NCI-H1092 treated with DMSO at 0.1 percent for 48 hours (cell line): ENCODE measurements at places on chromosomes 7 and 10.

DNA sequence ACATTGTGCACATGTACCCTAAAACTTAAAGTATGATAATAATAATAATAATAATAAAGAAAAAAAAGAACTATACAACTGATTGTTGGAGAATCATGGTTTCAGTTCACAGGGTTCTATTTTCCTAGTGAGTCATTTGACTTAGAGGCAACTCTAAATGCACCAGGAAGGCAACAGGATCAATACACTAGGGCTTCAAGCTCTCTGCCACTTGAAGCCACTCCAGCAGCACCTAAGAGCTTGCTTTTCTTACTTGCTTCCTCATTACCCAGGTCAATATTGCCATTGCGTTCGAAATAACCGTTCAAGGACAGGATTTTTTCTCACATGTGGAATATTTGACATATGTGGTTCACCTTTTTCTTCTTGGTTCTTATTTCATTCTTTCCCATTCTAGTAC, 189.7 kb downstream of the GRM3 start:
- DNase-seq = peak; percentile 83

DNA sequence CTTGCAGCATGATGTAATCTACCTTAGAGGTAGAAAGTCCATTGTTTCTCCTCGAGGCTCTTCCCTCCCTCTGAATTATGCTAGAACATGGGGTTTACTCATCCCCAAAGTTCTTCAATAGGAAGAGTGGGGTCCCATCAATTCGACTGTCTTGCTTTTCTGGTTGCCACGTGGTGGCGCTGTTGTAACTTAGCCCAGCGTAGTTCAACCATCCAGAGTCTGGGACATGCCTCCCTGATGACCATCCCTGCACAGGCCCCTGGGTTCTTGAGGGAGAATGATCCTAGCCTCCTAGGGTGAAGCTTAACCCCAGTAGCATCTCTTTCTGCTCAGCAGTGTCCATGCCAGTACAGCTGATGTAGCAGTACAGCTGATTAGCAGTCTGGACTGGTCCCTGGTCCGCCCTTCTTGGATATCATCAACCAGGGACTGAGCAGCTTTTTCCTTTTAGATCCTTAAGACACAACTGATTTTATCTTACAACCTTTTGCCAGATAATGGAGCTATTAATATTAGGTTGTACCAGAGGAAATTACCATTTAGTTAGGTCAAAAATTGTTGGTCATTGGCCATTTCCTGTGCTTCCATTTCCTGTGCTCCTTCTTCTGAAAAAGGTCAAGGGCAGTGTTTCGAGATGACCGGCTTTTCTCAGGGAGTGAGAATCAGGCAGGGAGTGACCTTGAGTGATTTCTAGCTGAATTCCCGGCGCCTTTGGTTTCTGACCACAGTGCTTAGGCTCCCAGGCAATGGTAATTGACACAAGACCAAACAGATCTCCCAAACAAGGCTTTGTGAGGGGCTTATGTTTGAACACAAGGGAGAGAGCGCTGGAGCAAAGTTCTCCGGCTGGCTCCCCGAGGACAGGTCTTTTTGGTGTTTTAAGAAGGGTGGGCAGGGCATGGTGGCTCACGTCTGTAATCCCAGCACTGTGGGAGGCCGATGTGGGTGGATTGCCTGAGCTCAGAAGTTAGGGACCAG, 65.4 kb downstream of the TACC2 start:
- no peak for DNase-seq

DNA sequence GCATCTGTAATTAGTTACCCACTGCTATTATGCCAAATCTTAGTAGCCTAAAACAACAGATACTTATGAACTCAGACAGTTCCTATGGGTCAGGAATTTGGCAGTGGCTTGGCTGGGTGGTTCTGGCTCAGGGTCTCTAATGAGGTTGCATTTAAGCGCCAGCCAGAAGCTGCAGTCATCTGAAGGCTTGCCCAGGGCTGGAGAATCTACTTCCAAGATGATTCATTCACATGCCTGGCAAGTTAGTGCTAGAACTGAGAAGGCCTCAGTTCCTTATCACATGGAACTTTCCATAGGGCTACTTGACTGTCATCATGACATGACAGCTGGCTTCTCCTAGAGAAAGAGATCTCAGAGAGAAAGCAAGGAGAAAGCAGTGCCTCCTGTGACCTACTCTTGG, 121.3 kb downstream of the AVL9 start:
- DNase-seq = no peak

DNA sequence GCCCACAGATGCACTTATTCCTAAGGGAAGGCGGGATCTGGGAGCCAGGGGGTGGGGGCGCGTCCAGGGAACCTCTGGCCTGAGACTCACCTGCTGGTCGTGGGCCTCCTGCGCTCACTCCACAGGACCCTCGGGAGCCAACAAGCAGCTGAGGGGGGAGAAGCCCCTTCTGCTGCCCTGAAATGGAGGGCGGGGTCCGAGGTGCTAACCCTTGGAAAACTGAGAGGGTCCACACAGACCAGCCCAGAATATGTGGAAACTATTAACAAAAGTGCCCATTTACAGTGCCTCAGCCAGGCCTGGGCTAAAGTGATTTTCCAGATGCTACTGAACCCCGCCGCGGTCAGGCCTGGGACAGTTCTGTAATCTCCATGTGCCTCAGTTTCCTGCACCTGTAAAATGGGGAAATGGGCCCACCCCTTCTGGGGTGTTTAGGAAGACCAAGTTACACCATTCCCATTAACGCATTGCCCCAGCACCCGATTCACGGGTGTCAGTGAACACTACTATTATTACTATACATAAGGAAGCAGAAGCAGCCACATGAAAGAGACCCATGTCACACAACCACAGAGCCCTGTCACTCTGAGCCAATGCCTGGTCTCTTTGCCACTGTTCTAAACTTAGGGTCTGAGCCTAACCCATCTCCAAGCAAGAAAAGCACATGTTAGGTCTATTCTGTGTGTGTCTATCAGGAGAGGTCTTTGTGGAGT, 630 bp upstream of the VSTM4 start:
- DNase-seq = no peak

- DNase-seq = peak; percentile 62
These were observed 723 bp downstream of the MTURN start for GRCh38 chr7:30135301-30136116.

GRCh38 chr7:128842674-128843641, 12.8 kb downstream of the FLNC start:
- no peak for DNase-seq

GRCh38 chr10:130483691-130484467, 347.7 kb downstream of the GLRX3 start:
- DNase-seq = peak; percentile 15

- DNase-seq = no peak
These were observed 196.0 kb downstream of the RNLS start for GRCh38 chr10:88386821-88387773.

DNA sequence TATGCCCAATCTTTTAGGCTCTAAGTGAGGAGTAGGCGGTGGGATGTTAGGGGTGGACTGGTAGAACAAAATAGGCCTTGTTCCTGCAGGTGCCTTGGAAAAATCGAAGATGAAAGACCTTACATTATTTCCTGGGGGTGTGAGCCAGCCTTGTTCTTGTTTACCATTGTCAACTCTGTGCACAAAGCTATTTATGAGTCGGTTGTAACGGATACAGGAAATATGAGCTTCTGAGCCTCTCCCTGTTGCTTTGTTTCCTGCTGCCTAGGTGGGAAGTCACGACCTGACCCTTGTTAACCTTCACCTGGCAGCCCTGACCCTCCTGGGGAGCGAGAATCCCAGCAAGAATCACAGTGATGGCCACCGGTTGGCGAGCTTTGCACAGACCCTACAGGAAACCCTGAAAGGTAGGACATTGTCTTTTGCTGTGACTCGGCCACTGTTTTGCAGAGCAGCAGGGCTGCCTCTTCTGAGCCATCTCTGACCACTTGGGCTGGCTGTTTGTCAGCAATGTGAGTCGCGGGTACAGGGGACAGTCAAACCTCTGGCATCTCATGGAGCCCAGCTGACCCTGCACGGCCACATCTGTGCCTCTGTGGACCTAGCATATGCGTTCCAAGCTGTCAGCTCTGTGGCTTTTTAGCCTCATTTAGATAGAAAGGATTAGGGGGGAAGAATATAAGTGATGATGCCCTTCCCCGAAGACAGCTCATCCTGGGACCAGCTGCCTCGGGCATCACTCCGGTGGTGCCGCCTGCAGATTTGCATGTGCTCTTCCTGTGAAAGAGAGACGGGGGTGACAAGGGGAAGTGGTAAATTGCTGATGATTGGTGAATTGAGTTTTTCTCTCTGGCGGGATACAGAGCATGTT, 102.1 kb upstream of the ANLN start:
- DNase-seq = peak; percentile 14

DNA sequence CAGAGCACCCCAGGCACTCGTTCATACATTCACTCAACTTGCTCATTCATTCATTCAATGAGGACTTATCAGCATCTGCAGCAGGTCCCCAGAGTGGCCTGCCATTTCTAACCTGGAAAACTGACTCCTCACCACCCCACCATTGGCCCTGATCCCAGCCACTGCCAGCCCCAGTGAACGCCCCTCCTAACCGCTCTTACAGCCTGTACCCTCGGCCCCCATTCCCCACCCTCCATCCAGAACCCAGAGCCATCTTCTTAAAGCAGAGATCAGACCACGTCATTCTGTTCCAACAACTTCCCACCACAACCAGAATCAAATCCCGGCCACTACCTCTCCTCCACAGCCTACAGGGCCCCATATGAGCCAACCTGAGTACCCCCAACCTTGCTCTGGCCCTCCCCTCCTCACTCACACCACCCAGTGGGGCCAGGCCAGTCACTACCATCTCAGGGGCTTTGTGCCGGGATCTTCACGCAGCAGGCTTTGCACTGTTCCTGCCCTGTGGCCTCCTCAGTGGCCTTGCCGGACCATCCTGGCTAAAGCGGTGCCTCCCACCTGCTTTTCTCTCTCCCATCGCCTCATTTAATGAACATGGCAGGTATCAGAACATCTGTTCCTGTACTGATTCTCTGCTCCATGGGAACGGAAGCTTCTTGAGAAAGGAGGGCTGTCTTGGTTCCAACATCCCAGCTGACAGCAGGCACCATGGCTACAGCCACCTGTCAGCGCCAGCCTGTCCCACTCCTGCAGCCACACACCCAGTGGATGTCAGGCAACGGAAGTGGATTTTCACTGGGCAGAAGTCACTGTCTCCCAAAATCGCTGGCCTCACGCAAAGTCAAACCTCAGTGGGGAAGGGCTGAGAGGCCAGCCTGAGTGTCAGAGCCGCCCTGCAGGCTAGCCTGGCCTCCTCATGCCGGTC, 45.4 kb downstream of the FAM53B start:
- DNase-seq = no peak

DNA sequence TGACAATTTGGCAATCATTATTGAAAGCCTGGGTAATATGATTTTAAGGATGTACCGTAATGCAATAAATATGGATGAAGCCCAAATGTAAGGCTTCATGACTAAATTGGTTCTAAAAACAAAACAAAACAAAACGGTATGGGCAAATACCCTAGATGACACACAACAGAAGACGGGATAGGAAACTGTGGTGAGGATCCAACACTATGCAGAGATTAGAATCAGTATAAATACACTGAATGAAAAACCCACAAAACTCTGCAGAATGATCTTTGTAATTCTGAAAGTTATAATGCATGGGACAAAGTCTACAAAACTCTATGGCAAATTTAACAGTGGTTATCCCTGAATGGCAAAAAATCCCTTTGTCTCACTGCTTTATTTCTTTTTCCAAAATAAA, 57.6 kb downstream of the MALSU1 start:
- DNase-seq = no peak

DNA sequence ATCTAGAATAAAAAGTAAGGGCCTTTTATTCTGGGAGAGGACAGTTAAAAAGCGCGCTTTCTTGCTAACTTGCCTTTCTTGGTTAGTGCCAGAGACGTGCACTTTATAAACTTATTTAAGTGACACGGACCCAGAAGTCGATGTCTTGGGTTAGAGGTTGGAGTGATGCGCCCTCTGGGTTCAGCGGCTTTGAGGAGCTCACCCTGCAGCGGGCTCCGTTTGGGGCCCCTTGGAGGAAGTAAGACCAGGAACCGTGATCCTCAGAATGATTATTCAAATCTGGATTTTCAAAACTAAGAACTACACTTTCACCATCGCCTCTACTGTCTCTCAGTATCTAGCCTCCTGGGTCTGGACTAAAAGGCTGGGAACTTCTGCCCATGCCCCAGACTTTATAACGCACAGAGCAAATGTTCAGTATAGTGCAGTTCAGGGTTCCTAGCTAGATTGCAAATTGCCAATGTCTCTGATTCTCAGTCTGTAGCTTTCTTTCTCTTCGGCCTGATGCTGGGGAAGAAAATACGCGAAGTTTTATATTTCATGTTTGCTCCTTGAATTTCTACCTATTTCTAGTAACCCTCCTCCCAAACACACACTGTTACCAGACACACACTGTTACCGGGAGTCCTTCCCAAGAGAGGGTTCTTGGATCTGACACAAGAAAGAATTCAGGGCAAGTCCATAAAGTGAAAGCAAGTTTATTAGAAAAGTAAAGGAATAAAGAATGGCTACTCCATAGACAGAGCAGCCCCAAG, 18.6 kb upstream of the SMO start:
- no peak for DNase-seq

GRCh38 chr10:8800426-8800825, 745.9 kb downstream of the GATA3 start:
- no peak for DNase-seq

GRCh38 chr10:45417746-45418145, 43.7 kb downstream of the ALOX5 start:
- DNase-seq = no peak

DNA sequence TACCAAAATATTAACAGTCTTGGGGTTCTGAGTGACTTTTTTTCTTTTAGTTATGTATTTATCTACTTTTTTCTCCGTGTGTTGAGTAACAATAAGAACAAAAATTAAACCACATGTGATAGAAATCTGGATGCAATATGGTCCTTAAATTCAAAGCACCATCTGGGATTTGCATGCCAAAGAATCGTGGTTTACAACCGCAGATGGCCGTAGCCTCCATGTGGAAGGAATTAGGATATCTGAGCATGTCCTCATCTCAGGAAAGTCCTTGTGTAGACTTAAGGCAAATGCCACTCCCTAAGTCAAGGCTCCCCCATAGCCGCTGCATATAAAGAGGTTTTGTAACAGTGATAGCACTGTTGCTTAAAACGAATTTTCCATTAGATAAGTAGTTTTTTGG, 304.0 kb downstream of the ZEB1 start:
- no peak for DNase-seq

GRCh38 chr10:102230264-102230860, 4.3 kb downstream of the ELOVL3 start:
- peak; percentile 54 for DNase-seq

GRCh38 chr10:5033061-5033778, 29.6 kb upstream of the AKR1C2 start:
- DNase-seq = no peak

GRCh38 chr7:110604885-110605284, 486.0 kb upstream of the LRRN3 start:
- DNase-seq = no peak

GRCh38 chr10:112294169-112294568, 11.0 kb downstream of the TECTB start:
- DNase-seq = no peak

- no peak for DNase-seq
These were observed 192.1 kb downstream of the LRMDA start for GRCh38 chr10:75623310-75624093.

DNA sequence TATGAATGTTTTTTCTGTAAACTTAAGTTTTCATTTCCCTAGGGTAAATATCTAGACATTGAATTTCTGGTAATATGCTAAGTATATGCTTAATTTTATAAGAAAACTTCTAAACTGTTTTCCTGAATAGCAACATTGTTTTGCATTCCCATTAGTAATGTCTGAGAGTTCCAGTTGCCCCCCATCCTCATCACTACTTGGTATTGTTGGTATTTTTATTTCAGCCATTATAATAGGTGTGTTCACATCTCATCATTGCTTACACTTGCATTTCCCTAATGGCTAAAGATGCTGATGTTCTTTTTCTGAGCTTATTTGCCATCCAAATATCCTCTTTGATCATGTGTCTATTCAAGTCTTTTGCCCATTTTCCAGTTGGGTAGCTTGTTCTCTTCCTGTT, 269.6 kb downstream of the KCNMA1 start:
- no peak for DNase-seq
